Liver (tissue), 10 donors: ENCODE measurements at places on chromosomes 2 and 18. TPM values are rescaled to one million over a fixed set of nuclear protein-coding genes. Genes with fewer than 3 reads are reported as not detected.

- H3K27me3 ChIP-seq: no peaks in the 10 kb centered on the region
- no peak overlapping the region for H3K4me3 ChIP-seq
- H3K4me1 ChIP-seq: peaks cover 21% of the 10 kb centered on the region
- DNase-seq: no peak
- peak overlapping the region; percentile 73 for H3K27ac ChIP-seq
- H3K36me3 ChIP-seq: no peaks in the 10 kb centered on the region
Measured at GRCh38 chr2:177282181-177282641, 17.7 kb upstream of the NFE2L2 start.

DNA sequence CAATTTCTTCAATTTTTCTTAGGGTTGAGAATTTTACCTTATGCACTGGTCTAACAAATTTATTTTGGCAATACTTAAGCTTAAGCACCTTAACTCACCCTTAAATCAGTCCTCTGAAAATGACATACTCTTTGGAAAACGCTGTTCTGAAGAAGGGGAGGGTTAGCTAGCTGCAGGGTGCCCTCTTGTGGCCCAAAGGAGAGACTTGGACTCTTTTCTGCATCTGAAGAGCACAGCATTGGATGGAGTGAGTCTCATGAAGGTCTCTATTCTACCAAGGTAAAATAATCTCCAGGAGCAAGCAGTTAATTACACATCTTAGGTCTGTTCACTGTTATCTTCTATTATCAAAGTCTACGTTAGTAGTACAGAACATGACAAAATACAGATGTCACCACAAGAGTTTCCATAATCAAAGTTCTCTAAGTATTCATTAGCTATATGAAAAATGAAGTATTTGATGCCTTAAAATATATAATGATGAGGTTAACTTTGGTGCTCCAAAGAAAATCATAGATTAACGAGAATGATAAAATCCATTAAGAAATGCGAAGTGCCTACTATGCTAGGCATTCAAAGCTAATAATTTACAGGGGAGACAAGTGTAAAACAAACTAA, 24.4 kb downstream of the PUM2 start:
- peaks cover 1% of the 10 kb centered on the region for H3K36me3 ChIP-seq
- no peak overlapping the region for H3K4me3 ChIP-seq
- no peak for DNase-seq
- H3K27ac ChIP-seq: no peak overlapping the region
- peaks cover 20% of the 10 kb centered on the region for H3K4me1 ChIP-seq

GRCh38 chr2:234038076-234038802, 12.3 kb upstream of the SPP2 start:
- H3K4me1 ChIP-seq: no peaks in the 10 kb centered on the region
- DNase-seq: no peak
- no peak overlapping the region for H3K27ac ChIP-seq
- no peaks in the 10 kb centered on the region for H3K27me3 ChIP-seq

The SIGLEC15 gene
- total RNA-seq: 0.42 TPM

- peaks cover 7% of the 10 kb centered on the region for H3K27me3 ChIP-seq
- no peak for DNase-seq
- H3K4me3 ChIP-seq: no peak overlapping the region
- no peaks in the 10 kb centered on the region for H3K4me1 ChIP-seq
- H3K36me3 ChIP-seq: no peaks in the 10 kb centered on the region
Measured at GRCh38 chr2:66679442-66679841, 244.5 kb downstream of the MEIS1 start.

GRCh38 chr2:230244211-230244610, 18.7 kb downstream of the SP140 start:
- H3K4me1 ChIP-seq: no peaks in the 10 kb centered on the region
- H3K36me3 ChIP-seq: no peaks in the 10 kb centered on the region
- no peak overlapping the region for H3K27ac ChIP-seq
- DNase-seq: no peak
- H3K4me3 ChIP-seq: no peak overlapping the region
